MM.1S (cell line): ENCODE measurements at places on chromosomes 6 and 20.
A peak's percentile ranks its signal among the peaks of the same experiment; 100 is the strongest.

- no peak for DNase-seq
Measured at GRCh38 chr20:32518593-32519380, 66.3 kb downstream of the NOL4L start.

DNA sequence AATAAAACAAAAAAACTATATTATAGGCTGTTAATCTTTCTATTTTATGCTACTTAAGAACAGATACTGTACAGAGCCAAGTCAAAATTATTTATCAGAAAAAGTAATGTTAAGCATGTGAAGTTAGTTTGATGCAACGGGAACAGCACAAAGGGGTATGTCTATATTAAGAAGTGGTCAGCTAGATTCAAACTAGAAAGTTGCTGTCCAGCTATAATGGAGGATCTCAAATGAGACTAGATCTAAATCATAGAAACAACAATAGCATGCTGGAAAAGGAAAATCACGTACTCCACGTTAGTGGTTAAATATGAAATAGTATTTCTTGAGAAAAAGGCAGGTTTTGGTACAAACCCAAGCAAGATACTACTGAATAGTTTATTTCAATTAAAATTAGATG lies 1124.0 kb downstream of the GRIK2 start:
- DNase-seq: no peak

GRCh38 chr6:41191569-41191968 lies 9.4 kb downstream of the TREML2 start:
- no peak for DNase-seq

DNA sequence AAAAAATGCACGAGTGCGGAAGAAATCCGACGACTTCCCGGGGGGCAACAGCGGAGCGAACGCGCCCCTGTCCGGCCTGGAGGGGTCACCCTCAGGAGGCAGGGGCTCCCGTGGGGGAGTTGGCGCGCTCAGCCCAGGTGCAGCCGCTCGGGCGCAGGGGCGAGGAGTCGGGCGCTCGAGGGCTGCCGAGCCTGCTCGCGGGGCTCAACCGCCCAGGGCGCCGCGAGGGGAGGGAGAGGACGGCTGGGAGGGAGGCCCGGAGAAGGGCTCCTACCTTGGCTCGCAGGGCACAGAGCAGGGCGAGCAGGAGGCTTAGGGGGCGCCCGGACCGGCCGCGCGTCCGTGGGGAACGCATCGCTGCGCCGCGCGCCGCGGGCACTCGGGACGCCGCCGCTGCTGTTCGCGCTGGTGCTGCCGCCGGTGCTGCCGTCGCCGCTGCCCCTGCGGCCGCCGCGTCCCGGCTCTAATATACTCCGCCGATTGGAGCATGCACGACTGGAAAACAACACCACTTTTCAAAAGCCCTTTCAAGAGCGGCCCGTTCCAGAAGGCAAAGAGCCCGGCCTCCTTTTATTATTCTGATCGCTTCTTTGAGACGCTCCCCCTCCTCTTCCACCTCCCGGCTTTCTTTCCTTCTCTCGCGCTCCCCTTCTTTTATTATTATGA lies 490 bp downstream of the JAG1 start:
- peak; percentile 36 for DNase-seq

- no peak for DNase-seq
Measured at GRCh38 chr6:158622545-158623190, 21.9 kb downstream of the DYNLT1 start.

- no peak for DNase-seq
Measured at GRCh38 chr6:9101920-9102319, 666.6 kb upstream of the SLC35B3 start.

- no peak for DNase-seq
Measured at GRCh38 chr20:44703956-44704488, 11.1 kb upstream of the CCN5 start.

DNA sequence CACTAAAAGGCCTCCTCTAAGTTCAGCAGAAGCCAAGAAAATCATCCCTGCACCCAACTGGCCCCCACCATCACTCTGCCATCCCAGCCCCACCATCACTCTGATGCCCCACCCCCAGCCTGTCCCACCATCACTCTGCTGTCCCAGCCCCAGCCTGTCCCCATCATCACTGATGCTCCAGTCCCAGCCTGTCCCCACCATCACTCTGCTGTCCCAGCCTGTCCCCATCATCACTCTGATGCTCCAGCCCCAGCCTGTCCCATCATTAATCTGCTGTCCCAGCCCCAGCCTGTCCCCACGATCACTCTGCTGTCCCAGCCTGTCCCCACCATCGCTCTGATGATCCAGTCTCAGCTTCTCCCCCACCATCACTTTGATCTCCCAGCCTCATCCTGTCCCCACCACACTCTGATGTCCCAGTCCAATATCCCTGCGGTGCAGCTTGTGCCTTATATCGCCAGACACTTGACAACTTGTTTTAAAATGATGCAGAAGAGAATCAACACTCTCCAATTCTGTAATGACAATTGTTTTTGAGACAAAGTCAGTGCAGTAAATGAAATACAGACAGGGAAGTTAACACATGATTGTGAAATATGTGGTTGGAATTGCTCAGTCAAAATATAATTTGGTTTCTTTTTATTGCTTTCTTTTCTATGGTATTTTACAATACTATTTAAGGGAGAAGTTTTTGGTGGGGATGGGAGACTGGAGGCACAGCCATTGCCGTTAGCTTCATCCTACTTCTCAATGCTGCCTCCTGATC lies 100.8 kb downstream of the TNFAIP3 start:
- DNase-seq: peak; percentile 1

GRCh38 chr6:69913361-69913760 lies 47.0 kb downstream of the COL19A1 start:
- DNase-seq: no peak

DNA sequence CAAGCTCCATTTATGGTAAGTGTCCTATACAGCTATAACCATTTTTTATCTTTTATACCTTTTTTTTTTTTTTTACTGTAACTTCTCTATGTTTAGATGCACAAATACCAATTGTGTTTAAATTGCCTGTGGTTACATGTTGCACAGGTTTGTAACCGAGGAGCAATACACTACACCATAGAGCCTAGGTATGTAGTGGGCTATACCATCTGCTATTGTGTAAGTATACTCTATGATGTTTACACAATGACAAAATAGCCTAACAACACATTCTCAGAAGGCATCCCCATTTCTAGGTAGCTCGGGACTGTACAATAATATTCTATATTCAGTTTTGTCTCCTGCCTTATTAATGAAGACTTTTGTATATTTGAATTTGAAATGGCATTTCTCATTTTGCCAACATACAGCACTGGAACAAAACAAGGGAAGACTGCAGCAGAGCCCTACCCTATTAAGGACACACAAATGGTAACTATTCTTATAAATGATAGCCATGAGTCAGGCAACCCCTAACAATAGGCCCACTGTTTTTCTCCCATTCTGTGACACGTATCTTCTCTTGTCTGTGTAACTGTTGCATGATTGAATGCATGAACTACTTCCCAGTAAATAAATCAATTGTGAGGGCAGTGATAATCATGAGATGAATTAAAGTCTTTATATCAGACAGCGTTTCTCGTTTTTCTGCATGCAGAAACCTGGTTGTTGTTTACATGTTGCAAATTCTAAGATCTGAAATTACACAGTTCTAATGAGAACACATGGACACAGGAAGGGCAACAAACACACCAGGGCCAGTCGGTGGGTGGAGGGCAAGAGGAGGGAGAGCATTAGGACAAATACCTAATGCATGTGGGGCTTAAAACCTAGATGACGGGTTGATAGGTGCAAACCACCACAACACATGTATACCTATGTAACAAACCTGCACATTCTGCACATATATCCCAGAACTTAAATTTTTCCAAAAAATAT lies 173.9 kb downstream of the EPM2A start:
- no peak for DNase-seq
